ENCODE measurements at places on chromosomes 7 and 10. TPM values are rescaled to one million over a fixed set of nuclear protein-coding genes. Genes with fewer than 3 reads are reported as not detected.

Gene TSC22D4
- total RNA-seq = 55.1 TPM

Gene RABGEF1
- 19.0 TPM for total RNA-seq

Gene CNTNAP2
- total RNA-seq = 0.88 TPM

Gene EXOC4
- 39.7 TPM for total RNA-seq

Gene ZNF655
- 38.7 TPM for total RNA-seq

Gene POP7
- 21.4 TPM for total RNA-seq

Measured in right cardiac atrium (tissue), 5 donors.